Trophoblast cell (in vitro differentiated cells and primary cell): ENCODE measurements at places on chromosomes 16 and 17.

DNA sequence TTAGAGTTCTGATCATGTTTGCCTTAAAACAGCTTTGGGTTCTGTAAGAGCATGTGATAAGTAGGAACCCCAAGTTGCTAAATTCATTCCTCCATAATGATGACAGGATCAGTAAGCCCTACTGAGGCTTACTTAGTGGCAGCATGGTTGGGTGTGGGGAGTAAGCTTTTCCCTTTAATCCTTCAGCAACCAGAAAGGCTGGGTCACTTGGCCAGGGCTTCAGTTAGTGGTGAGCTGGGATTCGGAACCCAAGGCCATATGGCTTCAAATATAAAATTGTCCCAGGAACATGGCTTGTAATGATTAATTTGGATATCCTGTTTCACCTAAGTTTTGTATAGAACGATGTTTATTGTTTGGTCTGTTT is 850 bp downstream of the GINS3 start:
- H3K27ac ChIP-seq, result no peak overlapping the region
- H3K4me3 ChIP-seq, result no peak overlapping the region
- H3K36me3 ChIP-seq, result no peaks in the 10 kb centered on the region
- no peaks in the 10 kb centered on the region for H3K27me3 ChIP-seq
- no peaks in the 10 kb centered on the region for H3K4me1 ChIP-seq

- H3K27ac ChIP-seq, result no peak overlapping the region
- H3K4me1 ChIP-seq, result peaks cover 21% of the 10 kb centered on the region
- no peaks in the 10 kb centered on the region for H3K36me3 ChIP-seq
- peaks cover 40% of the 10 kb centered on the region for H3K27me3 ChIP-seq
- DNase-seq, result peak; percentile 8
- H3K4me3 ChIP-seq, result peak overlapping the region; percentile 70
These were observed 1.2 kb downstream of the HS3ST3B1 start for GRCh38 chr17:14302091-14302430.

DNA sequence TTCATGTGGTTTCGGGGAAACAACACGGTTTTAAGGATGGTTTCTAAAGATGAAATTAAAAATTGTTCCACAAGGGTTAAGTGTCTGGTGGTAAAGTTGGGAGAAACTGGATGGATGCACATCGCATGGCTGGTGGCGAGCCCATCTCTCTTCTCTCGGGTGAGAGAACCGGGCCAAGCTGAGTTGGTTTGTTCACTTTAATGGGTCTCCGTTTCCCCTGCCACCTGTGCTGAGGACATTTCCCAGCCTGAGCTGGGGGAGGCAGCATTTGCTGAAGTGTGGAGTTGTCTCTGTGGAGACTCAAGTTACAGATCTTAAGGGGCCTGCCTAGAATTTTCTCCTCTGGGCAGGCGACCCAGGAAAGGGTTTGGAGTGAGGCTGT is 7.9 kb downstream of the FUS start:
- H3K36me3 ChIP-seq, result peaks cover 53% of the 10 kb centered on the region
- no peaks in the 10 kb centered on the region for H3K27me3 ChIP-seq
- H3K4me1 ChIP-seq, result no peaks in the 10 kb centered on the region

DNA sequence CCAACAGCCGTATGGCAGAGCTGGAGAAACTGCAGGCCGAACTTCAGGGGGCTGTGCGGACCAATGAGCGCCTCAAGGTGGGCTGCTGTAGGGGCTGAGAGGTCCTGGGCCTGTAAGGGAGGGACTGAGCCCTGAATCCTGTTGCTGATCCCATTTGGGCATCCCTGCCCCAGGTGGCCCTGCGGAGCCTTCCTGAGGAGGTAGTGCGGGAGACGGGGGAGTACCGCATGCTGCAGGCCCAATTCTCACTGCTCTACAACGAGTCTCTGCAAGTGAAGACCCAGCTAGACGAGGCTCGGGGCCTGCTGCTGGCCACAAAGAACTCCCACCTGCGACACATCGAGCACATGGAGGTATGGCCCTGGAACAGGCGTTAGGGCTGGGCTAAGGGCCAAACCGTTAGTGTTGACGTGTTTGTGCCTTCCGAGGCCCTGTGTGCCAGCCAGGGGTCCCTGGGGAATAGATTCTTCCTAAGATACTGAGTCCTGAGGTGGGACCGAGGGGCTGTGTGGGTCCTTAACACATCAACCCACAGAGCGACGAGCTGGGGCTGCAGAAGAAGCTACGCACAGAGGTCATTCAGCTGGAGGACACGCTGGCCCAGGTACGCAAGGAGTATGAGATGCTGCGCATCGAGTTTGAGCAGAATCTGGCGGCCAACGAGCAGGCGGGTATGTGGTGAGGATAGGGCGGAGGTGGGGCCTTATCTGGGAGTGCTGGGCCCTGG is 4.2 kb downstream of the RNF40 start:
- H3K4me1 ChIP-seq, result peaks cover 8% of the 10 kb centered on the region
- H3K27ac ChIP-seq, result no peak overlapping the region
- DNase-seq, result no peak
- H3K36me3 ChIP-seq, result peaks cover 66% of the 10 kb centered on the region
- no peak overlapping the region for H3K4me3 ChIP-seq

GRCh38 chr16:74030000-74030706 is 266.5 kb upstream of the PSMD7 start:
- no peak overlapping the region for H3K4me3 ChIP-seq
- DNase-seq, result no peak
- H3K27me3 ChIP-seq, result no peaks in the 10 kb centered on the region
- H3K36me3 ChIP-seq, result no peaks in the 10 kb centered on the region
- H3K4me1 ChIP-seq, result no peaks in the 10 kb centered on the region

- no peaks in the 10 kb centered on the region for H3K36me3 ChIP-seq
- DNase-seq, result no peak
- H3K27ac ChIP-seq, result no peak overlapping the region
- no peaks in the 10 kb centered on the region for H3K27me3 ChIP-seq
These were observed 2.7 kb upstream of the PRM1 start for GRCh38 chr16:11283820-11284248.

DNA sequence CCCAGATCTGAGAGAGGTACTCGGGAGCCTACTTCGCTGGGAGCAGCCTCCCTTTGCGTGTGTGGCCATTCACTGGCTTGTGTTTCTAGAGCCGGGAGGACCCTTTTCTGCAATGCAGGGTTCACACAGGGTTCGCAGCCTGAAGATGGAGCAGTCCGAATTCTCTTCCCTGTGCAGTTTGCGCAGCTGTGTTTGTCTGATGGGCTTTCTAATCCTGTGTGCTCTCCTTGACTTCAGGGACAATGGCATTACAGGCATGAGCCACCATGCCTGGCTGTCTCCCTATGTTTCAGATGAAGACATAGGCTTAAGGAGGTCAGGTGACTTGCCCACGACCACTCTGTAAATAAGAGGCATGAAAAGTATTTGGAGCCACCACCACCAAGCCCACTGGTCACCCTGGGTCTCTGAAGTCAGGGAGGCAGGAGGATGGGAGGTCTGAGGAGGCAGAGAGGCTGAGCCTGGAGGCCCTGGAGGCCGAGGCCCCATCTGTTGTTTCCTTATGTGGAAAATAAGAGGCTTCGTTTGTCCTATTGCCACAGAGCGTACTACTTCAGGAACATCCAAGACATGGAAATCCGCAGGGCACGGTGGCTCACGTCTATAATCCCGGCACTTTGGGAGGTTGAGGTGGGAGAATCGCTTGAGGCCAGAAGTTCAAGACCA is 5.0 kb upstream of the STH start:
- no peaks in the 10 kb centered on the region for H3K27me3 ChIP-seq
- no peak overlapping the region for H3K4me3 ChIP-seq
- H3K4me1 ChIP-seq, result no peaks in the 10 kb centered on the region
- no peak for DNase-seq

- H3K4me3 ChIP-seq, result no peak overlapping the region
- H3K27ac ChIP-seq, result no peak overlapping the region
- no peak for DNase-seq
- H3K27me3 ChIP-seq, result no peaks in the 10 kb centered on the region
These were observed 311.7 kb downstream of the BCAS3 start for GRCh38 chr17:60989379-60989778.
